ENCODE measurements at places on chromosomes 13 and 19.
A peak's percentile ranks its signal among the peaks of the same experiment; 100 is the strongest.

GRCh38 chr13:100454876-100455275 is 133.7 kb downstream of the GGACT start:
- no peak for DNase-seq

GRCh38 chr19:42325896-42326771 is 699 bp downstream of the MEGF8 start:
- DNase-seq, result peak; percentile 21

GRCh38 chr13:41700790-41701310 is 243.5 kb downstream of the RGCC start:
- no peak for DNase-seq

GRCh38 chr19:27652281-27652680 is 1560.7 kb downstream of the UQCRFS1 start:
- DNase-seq, result no peak

DNA sequence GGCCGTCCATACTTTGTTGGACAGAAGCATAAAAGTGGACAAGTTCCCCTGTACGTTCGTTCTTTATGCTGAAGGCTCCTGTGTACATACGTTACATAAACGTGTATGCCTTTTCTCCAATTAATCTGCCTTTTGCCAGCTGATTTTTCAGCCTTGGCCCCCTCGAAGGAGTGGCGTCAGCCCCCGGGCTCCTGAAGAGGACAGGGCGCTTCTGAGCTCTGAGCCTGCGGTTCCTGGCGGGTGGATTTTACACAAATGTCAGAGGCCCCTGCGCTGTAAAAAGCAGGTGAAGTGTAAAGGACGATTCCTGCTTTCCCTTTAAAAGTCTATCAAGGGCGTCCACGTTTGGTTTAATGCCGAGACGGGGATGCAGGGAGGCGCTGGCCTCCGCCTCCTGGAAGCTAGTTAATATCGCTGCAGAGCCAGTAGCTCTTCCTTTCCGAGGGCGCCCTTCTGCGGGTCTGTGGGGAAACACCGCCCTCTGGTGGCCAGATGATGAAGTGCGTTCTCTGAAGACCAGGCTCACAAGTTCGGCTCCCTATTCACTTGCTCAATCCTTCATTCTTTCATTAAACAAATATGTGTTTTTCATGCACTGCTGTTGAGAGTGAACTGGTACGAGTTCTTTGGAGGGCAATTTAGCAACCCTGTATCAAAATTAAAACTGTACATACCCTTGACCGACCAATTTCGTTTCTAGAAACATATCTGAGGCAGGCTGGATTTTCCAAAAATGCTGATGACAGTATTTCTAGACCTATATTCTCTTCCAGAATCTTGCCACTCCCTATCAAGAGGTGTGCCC is 62.0 kb downstream of the GPR12 start:
- peak; percentile 74 for DNase-seq

DNA sequence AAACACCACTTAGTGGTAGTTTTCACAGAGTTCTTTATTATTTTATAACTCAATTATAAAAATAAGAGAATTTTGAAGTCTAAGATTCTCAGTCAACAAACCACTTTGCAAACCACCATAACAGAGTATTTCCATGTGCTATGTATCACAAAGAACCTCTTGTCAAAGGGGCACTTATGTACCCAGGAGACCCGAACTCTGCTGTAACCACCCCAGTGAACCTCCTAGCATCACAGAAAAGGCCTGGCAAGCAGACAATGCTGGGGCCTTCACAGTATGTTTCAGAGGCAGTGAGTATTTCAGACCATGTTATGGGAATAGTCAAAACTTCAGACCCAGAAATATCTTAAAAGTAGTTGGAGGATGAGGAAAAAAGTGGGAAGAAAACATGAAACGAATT is 714.1 kb downstream of the EFNB2 start:
- no peak for DNase-seq

DNA sequence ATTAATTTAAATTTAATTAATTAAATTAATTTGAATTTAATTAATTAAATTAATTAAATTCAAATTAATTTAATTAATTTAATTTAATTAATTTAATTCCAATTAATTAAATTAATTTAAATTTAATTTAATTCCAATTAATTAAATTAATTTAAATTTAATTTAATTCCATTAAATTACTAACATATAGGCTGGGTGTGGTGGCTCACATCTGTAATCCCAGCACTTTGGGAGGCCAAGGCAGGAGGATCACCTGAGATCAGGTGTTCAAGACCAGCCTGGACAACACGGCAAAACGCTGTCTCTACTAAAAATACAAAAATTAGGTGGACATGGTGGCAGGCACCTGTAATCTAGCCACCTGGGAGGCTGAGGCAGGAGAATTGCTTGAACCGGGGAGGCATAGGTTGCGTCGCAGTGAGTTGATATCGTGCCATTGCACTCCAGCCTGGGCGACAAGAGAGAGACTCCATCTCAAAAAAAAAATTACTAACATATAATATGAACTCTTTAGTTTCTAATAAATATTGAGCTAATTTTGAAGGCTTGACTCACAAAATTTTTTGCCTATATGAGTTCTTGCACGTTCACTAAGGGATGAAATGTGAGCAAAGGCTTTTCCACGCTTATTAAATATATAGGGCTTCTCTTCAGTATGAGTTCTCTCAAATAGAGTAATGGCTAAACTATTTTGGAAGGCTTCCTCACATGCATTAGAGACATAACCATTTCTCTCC is 9.0 kb upstream of the USP29 start:
- DNase-seq, result no peak

DNA sequence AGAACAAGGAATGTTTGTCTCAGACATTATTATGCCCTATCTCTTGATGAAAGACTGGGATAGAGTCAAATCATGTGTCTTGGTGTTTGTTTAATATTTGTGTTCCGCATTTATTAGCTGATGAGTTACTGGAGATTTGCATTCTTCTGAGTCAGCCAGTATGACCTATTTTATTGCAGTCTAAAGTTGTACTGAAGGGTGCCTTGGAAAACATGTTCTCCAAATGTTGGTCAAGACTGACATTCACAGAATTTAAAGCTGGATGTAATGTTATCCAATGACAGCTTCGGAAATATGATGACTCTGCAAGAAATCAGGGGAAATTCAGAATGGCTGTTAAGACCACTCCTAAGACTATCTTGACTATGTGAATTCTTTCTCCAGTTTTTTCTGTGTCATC is 134.0 kb downstream of the KCNRG start:
- no peak for DNase-seq

DNA sequence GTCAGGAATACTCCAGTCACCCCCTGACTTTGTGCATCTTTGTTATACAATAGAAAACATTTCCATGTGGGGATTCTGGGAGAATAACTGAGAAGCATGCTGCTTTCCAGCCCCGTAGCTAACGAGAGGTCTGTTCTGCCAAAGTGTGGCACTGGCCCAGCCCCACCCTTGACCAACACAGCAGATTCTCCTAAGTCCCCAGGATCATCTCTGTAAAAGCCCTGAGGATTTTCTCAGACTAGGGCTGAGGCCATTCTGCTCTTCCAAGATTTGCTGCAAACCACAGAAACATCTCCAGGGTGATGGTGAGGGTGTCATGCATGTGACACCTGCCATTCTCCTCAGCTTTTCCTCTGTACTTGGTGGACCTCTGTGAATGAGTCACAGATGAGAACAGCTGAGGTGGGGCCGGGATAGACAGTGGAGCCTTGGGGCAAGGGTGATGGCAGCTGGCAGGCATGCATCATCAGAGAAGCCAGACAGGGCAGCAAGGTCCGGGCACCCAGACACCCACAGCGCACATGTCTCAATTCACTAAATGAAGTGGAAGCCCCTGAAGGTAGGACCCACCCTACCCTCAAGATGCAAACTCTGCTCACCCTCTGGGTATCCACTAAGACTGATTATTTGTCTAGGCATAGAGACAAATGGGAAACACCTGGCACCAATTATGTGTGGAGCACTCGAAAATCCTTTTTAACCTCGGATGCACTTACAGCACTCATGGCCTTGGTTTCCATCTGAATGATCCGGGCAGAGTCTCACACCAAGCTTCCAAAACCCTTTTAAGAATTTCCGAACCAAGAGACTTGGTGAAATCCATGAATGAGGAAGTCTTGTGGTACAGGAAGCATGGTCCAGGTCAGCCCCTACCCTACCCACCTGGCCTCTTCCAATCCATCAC is 20.1 kb upstream of the DOCK9 start:
- no peak for DNase-seq

- DNase-seq, result no peak
Measured at GRCh38 chr13:97329331-97329730, 104.6 kb upstream of the RAP2A start.

DNA sequence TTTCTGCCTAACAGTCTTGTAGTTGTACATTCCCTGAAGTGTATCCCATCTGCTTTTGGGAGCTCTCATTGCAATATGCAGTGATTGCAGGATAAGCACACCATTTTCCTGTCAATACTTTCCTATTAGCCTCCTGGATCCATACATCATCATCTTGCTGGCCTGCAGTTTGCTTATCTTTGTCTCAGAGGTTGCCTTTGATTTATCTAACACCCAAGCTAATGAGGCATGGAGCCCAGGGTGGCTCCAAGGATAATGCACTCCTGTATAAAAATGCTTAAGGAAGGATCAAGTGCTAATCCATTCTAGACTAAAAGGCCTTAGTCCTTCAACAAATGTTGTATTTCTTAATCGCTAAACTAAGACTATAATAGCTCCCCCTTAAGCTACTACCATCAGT is 161.6 kb upstream of the OBI1 start:
- no peak for DNase-seq

DNA sequence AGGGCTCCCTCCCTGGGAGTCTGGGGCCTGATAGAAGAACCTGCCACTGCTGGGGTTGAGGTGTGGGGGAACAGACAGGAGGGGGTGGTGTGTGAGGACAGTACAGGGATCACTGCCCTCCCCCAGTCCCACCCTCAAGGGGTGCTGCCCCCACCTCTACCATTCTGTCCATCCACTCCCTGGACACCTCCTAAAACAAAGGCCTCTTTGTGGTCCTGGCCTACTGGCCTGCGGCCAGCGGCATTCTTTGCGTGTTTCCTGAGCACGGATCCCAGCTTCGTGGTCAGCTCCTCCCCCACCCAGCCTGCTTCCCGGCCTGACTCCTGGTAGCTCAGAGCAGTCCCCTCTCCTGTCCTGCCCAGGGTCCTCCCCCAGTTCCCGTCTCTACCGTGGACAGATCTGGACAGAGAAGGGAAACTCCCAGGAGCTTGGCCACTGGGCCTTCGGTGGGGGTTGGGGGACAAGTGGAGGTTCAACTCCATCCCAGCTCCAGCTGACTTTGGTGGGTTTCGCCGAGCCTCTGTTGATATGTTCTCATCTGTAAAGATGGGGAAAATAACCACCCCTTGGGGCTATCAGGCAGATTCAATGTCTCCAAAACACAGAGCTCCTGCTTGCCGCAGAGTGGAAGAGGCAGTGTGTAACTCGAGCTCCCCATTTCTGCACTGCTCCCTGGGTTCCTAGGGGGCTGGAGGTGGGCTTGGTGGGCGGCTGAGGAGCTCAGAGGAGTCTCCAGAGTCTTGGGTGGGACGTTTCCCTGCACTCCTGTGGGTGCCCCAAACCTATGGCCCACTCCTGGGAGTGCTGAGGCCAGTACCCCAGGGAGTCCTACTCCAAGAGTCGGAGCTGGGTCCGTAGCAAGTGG is 48.7 kb downstream of the LYL1 start:
- no peak for DNase-seq

Data from immature natural killer cell (primary cell).